B cell (primary cell): ENCODE measurements at places on chromosomes 4 and X. TPM values are rescaled to one million over a fixed set of nuclear protein-coding genes. Genes with fewer than 3 reads are reported as not detected.

Gene OGT
- 235 and 331 TPM in 2 replicates for polyA plus RNA-seq

DNA sequence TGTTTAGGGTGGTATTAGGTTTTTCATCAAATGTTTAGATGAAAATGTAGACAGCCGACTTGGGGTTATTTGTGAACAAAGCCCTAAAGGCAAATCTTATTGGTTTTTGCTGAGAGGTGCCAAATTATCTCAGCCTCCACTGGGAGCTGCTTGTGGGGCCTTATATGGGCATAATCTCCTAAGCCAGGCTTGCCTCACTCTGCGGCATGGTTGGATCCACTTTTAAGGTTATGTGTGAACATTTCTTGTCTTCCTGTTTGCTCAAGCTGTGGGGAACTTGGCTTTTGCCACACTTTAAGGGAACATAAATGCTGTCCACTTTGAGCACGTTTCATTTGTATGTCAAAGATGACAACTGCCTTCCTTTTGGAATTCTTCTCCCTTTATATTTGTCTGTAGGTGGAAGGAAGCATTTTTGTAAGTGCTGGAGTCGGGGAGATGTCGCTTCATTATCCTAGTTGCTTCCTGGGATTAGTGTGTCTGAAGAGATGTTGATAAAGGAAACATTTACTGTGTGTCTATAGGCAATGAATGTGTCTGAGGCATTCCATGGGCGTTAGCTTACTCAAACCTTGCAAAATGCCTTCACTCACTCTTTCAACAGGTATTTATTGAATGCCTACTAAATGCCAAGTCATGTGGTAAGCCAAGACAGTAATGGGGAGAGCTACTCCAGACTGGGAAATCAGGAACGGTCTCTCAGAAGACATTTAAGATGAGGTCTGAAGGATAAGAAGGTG lies 78.3 kb downstream of the SLC9A6 start:
- no peak overlapping the region for H3K27ac ChIP-seq
- no peak for DNase-seq
- no peaks in the 10 kb centered on the region for H3K36me3 ChIP-seq

- H3K4me3 ChIP-seq = no peak overlapping the region
- H3K4me1 ChIP-seq = no peaks in the 10 kb centered on the region
- DNase-seq = no peak
- H3K36me3 ChIP-seq = no peaks in the 10 kb centered on the region
- no peak overlapping the region for H3K27ac ChIP-seq
- no peaks in the 10 kb centered on the region for H3K27me3 ChIP-seq
Observed at GRCh38 chrX:119419146-119419545, 20.0 kb downstream of the SLC25A43 start.

- H3K27me3 ChIP-seq = no peaks in the 10 kb centered on the region
- DNase-seq = no peak
- H3K4me3 ChIP-seq = no peak overlapping the region
- no peaks in the 10 kb centered on the region for H3K4me1 ChIP-seq
Observed at GRCh38 chr4:159497936-159498335, 395.1 kb downstream of the RAPGEF2 start.
